Erythroblast (primary cell): ENCODE measurements at places on chromosomes 3 and 15.

DNA sequence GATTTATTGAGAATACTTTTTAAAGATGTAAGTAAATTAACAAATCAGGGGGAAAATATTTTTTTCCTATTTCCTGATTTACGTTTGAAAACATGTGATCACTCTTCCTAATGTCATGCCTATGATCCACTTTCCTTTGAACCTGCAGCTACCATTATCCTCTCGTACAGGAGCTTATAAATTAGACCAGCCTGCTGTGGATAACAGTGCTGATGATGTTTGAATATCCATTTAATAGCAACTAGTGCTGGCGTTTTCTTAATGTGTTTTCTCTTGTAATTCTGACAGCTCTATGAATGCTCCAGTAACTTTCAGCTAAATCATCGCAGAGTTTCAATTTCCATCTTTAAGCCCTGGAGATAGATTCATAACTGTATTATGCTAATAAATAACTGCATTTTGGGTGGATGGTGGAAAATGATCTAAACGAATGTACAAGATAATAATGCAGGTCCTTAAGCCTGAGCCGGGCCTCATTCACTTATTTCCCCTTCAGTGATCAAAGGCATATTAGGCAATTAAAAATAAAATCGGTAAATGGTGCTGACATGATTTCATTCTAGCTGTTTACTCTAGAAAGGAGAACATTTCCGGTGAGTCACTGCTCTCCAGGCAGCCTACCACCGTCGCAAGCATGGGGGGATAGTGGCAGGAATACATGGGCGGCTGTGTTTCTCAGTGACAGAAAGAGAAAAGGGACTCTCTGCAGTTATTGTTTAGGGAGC lies 58.5 kb upstream of the SLC24A5 start:
- DNase-seq: no peak

GRCh38 chr3:137217733-137218132 lies 259.9 kb downstream of the IL20RB start:
- no peak for DNase-seq

DNA sequence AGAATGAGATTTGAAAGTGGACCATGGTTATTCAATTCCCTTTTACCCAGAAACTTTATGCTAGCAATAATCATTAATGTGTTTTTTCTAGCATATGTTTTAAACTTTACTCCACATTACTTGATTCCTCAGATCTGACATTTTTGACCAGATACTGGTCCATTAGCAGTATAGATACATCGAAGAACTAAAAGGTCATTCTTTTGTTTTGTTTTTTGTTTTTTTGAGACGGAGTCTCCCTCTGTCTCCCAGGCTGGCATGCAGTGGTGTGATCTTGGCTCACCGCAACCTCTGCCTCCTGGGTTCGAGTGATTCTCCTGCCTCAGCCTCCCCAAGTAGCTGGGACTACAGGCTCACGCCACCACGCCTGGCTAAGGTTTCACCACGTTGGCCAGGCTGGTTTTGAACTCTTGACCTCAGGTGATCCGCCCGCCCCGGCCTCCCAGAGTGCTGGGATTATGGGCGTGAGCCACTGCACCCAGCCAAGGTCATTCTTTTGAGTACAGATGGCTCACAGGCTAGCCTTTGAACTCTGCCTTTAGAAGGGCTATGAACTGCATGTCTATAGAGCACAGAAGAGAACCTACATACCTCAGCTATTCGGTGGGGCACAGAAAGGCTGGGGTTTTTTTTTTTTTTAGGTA lies 28.6 kb downstream of the CHP1 start:
- DNase-seq: no peak

DNA sequence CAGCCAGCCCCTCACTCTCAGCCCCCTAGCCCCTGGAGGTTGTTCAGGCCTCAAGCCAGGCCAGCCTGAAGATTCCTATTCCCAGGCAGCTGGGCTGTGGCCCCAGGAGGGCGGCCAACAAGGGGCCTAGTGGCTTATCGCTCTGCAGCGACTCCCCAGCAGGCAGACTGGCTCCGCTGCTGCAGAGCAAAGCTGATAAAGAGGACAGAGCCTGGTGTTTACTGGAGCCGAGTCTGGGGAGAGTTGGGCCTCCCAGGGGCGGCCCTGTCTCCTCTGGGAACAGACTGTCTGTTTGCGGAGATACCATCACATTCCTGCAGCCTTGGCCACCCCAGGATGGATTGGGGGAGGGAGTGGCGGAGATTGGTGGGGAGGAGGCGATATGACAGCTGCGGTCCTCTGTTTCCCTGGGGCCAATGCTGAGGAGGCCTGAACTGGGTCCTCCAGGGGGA lies 22.4 kb upstream of the SMAD6 start:
- DNase-seq: peak; percentile 97

- DNase-seq: no peak
These were observed 103.5 kb upstream of the KCNAB1 start for GRCh38 chr3:156016902-156017301.

GRCh38 chr3:44991326-44991725 lies 15.3 kb downstream of the EXOSC7 start:
- no peak for DNase-seq

DNA sequence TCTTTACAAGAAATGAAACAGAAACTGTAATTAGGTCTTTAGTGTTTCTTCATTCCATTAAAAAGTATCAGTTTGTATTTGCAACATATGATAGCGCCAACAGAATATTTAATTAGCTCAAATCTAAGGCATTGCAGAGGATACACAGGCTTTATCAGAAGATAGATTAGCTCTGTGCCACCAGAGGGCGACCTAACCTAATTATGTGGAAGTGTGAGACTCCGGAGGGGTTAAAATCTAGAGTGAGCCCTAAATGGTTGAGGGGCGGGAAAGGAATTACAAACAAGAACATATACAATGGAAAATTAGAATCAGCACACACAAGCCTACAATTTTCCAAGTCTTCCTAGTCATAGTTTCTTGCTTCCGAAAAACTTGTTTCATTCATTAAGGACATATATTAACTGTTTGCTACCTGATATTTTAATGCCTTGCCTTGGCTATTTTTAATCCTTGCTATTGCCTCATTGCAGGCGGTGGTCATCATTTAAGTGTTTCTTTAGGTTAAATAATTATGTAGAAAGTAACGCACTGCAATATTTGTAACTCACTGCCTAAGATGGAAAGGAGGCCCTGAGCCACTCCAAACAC lies 18.0 kb upstream of the RYR3 start:
- peak; percentile 75 for DNase-seq

- no peak for DNase-seq
These were observed 82.2 kb downstream of the RBMS3 start for GRCh38 chr3:29363110-29363509.
